Progenitor cell of endocrine pancreas (in vitro differentiated cells): ENCODE measurements at places on chromosomes 7 and 10. TPM values are rescaled to one million over a fixed set of nuclear protein-coding genes. Genes with fewer than 3 reads are reported as not detected.

The GCK gene
- 4.9 and 5.9 TPM in 2 replicates for total RNA-seq

GRCh38 chr10:36114141-36114540 lies 472.0 kb upstream of the FZD8 start:
- no peak for DNase-seq

GRCh38 chr7:73976761-73977618 lies 51.0 kb upstream of the ELN start:
- DNase-seq = no peak

DNA sequence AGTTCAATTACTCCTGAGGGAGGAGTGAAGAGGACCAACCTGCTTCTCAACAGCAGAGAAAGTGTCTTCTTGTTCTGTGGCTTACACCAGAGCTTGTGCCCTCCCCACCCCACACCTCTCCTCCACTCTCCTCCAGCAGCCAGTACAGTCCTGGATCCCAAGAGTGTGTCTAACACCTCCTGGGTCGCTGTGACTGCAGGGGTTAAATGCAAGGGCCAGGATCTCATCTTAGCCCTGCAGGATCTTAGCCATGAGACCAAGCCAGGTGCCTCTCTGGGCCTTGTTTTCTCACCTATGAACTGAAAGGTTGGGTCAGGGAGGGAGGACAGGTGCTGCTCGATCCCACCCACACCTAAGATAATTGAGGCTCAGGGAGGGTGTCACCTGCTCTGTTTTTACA lies 34.5 kb upstream of the MSRB2 start:
- no peak for DNase-seq

DNA sequence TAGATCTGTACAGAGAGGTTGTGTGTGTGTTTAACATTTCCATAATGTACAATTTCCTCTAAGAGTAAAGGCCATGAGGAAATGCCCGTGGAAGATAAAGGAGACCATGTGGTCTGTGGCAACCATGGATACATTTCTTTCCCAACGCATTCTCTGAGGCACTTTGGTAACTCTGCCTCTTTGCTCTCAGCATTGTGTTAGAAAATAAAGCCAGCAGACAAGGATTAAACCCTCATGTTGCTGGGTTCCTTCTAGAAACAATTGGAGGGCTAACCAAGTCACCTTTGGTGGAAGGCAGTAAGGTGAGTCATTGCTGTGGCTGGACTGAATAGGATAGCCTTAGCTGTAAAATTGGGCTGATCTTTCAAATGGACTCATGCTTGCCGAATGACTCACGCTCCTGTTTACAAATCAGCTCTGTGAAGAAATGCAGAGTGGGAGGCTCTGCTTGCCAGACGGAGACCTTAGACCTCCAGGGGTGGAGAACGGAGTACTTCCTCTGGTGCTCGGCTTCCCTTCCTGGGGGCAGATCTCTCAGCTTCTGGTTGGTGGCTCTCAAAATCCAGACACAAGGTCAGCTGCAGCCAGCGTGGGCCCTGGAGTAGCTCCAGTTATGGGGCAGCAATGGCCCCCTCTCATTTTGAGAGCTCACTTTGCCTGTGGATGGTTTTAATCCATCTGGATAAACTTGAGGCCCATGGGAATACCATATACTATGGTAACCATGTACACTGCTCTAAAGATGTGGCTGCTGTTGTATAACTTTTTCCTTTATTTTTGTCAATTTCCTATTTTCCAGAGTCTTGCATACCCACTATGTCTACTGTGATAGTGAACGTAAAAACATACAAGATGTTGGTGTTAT lies 137.3 kb downstream of the TCF7L2 start:
- no peak for DNase-seq
